CD4-positive, alpha-beta T cell treated with Interleukin-4 for 1 hour (primary cell): ENCODE measurements at places on chromosomes 12 and 14.

DNA sequence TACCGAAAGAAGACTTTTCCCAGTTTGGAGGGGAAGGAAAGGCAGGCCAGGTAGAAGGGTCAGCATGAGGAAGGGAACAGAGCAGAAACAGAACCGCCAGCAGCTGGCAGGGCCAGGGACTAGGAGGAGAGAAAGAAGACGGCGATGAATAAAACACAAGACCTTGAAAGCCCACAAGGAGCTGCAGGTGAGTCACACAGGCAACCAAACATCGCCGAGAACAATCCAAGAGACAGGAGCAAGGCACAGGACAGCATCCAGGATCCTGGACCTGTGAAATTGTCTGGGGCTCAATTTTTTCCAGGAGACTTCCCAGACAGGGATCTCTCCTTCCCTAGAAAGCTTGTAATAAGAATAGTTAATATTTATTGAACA is 47.3 kb downstream of the NUAK1 start:
- DNase-seq: no peak

GRCh38 chr12:106358396-106359241 is 1.1 kb downstream of the POLR3B start:
- no peak for DNase-seq

GRCh38 chr12:75685617-75686225 is 174.3 kb upstream of the KRR1 start:
- no peak for DNase-seq

GRCh38 chr14:102120888-102121287 is 18.8 kb upstream of the WDR20 start:
- DNase-seq: no peak

GRCh38 chr14:75252254-75252837 is 26.3 kb upstream of the FOS start:
- no peak for DNase-seq

GRCh38 chr12:4626543-4626942 is 22.3 kb downstream of the AKAP3 start:
- no peak for DNase-seq

DNA sequence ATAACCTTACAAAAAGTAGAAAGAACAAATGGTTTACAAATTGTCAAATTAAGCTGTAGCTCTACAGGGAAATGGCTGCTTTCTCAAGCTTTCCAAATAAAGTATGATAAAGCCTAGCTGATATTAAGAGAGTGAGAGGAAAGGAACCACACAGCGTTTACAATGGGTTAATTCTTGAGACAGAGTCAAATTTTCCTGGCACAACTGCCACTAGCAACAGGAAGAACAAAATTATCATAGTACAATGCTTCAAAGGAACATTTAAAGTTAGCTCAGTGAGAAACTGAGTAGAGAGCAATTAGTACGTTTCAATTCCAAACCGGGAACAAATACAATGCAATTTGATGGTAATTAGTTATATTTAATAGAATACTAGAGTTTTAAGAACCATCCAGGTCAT is 116.0 kb downstream of the PPP1R12A start:
- no peak for DNase-seq

DNA sequence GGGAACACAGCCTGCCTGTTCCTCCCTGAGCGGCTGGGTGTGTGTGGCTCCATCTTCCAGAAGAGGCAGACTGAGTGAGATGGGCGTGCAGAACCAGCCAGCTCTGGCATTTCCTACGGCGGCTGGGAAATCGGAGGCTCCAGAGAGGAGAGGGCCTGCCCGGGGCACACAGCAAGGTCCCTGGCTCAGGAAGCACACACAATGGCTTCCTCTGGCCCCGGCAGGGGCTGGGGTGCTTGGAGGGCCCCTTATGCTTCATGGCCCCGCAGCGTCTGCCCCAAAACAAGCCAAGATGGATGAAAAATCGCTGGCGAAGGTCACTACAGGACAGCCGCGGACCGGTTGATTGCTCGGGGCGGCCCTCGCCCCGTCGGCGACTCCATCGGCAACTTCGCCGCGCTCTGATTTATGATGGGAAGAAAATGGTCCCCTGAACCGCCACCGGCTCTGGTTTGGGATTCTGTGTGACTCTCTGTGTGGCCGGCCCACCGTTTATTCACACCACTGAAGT is 191.5 kb upstream of the C14orf180 start:
- DNase-seq: no peak

DNA sequence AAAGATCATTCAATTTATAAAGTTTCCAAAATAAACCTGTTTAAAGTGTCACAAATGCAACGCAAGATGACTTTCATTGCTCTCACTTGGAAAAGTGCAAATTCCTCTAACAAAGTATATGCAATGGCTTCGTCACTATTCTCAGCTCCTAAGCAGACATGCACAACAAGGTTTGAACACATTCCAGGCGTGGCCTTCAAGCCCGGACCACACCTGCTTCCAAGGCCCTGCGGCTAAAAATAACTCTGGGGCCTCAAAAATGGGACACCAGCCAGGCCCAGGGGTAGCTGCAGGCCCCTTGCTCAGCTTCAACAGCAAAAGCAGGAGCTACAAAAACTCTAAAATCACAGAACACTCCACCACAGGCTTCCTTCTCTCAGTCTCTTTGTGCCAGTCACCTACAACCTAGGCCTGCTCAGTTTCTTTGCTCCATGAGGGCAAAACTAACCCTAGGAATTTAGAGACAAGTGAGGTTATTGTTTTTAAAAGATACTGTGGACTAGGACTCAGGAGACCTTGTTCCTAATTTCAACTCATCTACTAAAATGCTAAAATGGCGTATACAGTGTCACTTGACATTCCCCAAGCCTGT is 29.3 kb downstream of the DUSP16 start:
- DNase-seq: no peak

DNA sequence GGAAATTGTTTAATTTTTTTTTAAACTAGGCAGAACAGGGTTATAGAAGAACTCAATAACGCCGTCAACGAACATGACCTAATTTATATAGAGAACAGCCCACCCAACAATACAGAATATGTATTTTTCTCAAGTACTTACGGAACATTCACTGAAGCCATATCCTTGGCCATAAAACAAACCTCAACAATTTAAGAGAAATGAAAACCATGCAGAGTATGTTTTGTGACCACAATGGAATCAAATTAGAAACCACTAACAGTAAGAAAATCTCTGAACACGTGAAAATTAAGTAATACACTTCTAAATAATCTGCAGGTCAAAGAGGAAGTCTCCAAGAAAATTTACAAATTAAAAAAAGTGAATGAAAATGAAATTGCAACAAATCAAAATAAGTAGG is 9.4 kb downstream of the SART3 start:
- DNase-seq: no peak

- no peak for DNase-seq
Observed at GRCh38 chr12:57875753-57876547, 29.4 kb upstream of the CTDSP2 start.

DNA sequence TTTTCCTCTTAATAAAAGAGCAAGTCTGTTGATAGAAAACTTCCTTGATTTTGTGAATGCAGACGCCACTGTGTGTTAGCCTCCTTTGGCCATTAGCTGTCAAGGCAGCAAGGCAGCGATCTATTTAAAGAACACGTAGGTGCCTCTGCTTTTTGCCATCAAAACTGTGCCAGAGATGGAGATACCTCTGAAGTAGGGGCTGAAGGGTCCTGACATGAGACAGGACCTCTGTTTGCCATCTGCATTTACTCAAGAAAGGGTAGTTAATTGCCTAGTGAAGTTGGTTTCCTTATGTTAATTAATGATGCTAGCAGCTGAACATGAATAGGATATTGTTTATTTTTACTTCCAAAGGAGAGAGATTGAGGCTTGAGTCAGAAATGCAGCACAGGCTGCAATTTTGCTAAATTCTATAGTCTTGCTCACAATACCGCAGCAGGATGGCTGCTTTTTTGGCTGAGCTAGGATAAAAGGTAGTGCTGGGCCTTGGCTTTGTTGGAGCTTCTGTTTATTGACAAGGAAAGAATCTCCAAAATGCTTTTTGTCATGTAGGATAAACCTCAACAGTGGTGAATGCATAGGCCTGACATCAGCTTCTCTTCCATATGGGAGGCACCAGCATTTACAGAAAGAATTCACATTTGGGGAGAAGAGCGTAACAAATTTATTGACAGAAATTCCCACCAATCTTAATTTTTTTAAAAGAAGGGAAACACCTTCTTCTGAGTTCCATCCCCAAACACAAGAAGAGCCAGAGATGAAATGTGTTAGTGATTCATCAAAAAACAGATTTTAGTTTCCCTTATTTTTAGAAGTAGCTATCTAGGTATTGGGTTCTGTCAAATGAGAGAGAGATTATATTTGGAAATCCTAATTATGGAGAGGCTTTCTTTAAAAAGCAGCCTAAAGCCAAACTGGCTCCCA is 13.9 kb upstream of the RPH3A start:
- no peak for DNase-seq

- DNase-seq: no peak
Observed at GRCh38 chr14:50036211-50036610, 80.2 kb downstream of the VCPKMT start.

DNA sequence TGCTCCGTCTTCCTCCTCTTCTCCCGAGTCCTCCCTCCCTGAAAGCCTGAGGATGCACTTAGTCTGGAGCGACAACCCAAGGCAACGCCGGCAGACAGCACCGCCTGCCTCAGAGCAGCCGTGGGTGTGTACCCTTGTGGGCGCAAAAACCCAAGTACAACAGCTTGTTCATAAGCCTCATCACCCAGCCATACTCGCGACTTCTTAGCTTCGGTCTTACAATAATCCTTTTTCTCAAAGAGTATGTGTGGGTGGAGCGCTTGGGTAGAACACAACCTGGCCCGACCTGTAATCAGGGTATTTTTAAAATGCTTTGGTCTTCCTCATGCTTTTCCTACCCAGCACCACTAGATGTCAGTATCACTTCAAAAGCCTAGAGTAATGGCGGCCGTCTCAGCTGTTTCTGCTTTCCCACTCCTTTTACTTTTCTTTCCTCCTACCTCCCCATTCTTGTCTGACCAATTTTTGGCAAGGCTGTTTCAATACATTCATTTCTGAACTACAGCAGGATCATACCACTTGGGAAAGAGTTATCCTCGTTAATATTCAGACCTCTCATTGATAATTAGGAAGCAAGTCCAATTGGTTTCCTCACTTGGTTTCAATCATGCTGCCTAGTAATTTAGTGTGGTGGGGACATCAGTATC is 198.9 kb downstream of the EPS8 start:
- peak; percentile 52 for DNase-seq

GRCh38 chr12:25197608-25198007 is 2.6 kb downstream of the ETFRF1 start:
- no peak for DNase-seq

- no peak for DNase-seq
Observed at GRCh38 chr12:78120866-78121560, 290.3 kb downstream of the NAV3 start.

GRCh38 chr12:56304872-56305590 is 4.9 kb upstream of the CS start:
- DNase-seq: no peak

GRCh38 chr14:23215421-23215820 is 22.3 kb upstream of the RNF212B start:
- DNase-seq: no peak

- peak; percentile 2 for DNase-seq
Observed at GRCh38 chr12:27180906-27181505, 63.1 kb upstream of the STK38L start.

DNA sequence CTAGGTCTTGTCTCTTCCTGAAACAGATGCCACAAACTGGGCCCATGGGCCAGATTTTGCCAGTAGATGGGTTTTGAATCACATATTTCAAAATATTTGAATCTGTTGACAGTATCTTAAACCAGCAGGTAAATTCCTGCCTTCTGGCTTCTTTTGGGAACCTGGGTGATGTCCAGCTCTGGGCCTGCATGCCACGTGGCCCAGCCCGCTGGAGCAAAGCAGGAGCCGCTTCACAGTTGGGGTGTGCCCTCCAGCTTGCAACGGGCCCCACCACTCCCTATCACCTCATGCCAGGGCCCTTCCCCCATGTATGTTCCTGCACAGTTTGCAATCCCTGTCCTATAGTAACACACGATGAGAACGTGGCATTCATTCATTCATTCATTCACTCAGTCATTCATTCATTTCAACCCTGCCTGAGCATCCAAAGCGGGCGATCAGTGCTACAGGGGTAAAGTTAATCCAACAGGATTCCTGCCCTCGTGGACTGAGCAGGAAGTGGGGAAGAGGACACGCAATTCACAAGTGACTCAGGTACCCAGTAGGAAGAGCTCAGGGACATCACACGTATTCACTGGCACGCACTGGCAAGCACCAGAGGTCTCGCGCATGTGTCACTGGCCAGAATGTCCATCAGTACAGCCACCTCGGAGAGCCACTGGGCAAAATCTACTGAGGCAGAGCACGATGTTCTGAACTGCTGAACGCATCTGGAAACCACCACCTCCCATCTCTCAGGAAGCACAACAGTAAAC is 27.8 kb downstream of the SCARB1 start:
- no peak for DNase-seq

- no peak for DNase-seq
Observed at GRCh38 chr14:81474148-81474492, 59.5 kb downstream of the SEL1L start.

DNA sequence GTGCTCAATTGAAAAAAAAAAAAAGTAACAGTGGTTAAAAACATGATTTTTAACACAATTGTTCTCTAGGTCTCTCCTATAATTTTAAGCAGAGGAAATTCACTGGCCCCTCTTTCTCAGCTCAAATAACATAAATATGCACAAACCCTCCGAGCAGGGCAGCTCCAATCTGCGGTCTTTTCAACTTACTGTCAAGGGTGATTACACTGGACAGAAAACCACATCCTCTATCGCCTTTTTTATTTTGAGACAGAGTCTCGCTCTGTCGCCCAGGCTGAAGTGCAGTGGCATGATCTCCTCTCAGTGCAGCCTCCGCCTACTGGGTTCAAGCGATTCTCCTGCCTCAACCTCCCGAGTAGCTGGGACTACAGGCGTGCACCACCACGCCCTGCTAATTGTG is 16.5 kb upstream of the GABARAPL1 start:
- no peak for DNase-seq
